NCI-H226 (cell line): ENCODE measurements at places on chromosomes 6 and 20.

DNA sequence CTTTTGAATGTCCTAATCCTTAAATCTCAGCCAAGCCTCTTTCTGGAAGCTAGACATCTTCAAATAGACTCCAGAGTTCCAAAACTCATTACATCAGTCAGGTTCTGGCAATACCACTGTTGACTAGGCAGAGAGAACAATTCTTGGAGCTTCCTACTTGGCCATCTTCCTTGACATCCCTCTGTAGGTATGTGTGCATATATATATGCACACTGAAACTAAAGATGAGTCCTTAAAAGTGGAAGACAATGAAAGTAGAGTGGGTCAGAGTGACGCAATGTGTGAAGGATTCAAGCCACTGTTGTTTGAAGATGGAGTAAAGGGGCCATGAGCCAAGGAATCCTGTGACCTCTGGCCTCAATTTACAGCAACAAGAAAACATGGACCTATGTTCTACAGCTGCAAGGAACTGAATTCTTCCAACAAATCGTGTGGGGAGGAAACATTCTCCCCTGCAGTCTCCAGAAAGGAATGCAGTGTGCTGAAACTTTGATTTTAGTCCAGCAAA is 18.7 kb upstream of the DUSP22 start:
- no peak for DNase-seq

DNA sequence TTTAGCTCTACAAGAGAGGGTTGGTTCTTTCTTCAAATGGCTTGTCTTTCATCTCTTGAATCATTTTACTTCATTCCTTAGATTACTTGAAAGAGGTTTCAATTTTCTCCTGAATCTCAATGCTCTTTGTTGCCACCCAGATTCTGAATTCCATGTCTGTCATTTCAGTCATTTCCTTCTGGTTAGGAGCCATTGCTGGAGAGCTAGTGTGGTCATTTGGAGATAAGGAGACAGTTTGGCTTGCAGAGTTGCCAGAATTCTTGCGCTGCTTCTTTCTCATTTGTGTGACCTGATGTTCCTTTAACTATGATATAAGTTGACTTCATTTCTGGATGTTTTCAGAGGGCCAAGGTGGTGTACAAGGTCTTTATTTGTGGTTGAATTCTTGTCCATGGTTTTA is 157.8 kb downstream of the SLC22A3 start:
- no peak for DNase-seq

DNA sequence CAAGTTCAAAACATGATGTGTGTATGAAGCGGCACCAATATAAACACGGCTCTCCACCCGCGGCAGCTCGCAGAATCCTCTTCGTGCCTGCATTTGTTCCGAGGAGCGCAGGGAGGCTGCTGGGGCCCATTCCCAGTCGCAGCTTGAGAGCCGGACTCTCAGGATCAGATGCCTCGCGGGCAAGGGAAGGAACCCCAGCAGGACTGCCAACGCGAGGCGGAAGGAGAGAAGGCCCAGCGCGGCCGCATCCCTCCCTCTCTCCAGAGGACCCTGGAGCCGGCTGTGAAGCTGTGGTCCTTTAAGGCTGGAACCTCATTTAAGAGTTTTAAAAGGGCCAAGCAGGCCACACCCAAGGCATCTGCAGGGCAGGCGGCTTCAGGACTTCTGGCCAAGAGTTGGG is 44.2 kb upstream of the ZBP1 start:
- no peak for DNase-seq

DNA sequence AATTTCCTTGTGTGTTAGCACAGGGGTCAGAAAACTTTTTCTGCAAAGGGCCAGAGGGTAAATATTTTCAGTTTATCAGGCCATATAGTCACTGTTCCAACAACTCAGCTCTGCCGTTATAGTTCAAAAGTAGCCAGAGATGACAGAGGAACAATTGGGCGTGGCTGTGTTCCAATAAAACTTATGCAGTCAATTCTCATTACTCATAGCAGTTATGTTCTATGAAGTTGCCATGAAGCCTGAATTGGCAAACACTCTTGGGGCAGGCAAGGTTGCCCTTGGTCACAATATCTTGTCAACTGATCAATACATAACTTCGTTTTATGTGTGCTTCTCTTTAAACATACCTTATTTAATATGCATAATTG is 304.2 kb downstream of the TFAP2C start:
- DNase-seq, result no peak

GRCh38 chr6:134466771-134467525 is 149.0 kb upstream of the SGK1 start:
- no peak for DNase-seq

DNA sequence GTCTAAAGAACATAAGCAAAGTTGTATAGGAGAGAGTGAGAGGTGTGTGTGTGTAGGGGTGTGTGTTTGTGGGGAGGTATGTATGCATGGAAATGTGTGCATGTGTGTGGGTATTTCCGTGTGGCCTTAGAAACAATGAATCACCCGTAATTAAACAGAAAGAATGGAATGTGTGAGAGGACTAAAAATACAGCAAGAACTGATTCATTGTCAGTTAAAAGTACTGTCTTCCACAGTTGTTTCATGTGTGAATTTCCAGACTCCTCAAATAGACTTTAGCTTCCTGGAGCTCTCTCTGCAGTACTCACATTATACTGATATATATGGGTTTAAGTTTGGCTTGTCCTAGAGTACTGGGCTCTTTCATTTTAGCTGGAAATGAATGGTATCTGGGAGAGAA is 145.7 kb downstream of the RIMS1 start:
- DNase-seq, result peak; percentile 45

DNA sequence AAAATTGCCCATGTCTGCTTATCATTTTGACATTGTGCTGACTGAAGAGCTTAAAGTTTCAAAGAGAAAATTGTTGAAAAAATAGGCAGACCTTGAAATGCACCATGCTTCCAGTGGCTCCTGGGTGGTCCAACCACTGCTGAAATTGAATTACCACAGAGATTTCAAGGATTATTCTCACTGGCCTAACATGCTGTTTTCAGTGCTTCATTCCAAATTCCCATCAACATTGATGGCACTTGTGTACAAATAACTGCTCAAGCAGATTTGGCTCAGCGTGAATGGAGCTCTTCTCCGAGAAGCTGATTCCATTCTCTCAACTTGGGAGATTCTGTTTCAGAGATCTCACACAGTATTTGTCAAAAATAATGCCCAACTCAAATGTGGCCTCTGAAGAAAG is 75.5 kb downstream of the LAMA4 start:
- DNase-seq, result no peak

GRCh38 chr6:140434761-140435160 is 1060.3 kb upstream of the CITED2 start:
- DNase-seq, result no peak

DNA sequence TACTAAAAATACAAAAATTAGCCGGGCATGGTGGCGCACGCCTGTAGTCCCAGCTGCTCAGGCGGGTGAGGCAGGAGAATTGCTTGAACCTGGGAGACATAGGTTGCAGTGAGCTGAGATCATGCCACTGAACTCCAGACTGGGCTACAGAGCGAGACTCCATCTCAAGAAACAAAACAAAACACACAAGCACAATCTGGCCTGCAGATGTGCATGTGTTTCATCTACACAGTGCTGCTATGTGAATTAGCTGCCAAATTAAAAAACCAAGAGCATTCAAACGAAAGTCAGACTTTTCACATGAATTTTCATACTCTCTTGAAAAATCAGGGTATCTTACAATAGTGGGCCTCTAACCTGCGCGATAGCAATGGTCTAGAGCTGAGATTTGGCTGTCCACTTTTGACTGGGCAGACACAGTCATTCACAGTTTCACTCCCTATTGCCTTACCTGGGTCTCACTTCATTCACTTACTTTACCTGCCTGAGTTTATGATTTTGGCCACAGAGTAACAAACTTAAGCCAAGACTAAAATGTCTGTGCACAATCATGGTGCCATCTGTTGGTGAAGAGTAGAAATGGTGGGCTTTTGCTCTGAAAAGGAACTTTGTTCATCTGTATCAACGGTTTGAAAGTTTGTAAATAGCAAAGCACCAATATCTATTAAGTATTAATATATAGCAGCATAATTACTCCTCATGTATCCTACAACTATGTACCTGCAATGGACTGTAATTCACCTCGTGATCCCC is 138.5 kb upstream of the UST start:
- no peak for DNase-seq

- no peak for DNase-seq
These were observed 55.0 kb downstream of the SOX4 start for GRCh38 chr6:21648475-21649050.

DNA sequence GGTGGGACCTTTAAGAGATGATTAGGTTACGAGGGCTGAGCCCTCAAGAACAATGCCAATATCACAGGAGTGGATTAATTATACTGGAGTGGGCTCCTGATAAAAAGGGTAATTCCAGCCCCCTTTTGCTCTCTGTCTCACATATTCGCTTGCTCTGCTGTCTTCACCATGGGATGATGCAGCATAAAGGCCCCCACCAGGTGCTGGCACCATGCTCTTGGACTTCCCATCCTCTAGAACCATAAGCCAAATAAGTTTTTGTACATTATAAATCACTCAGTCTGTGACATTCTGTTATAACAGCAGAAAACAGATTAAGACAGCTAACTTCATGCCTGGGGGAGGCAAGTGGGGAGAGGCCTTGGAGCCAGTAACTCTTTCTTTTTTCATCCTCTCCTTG is 9.8 kb upstream of the SNRPB start:
- DNase-seq, result no peak

DNA sequence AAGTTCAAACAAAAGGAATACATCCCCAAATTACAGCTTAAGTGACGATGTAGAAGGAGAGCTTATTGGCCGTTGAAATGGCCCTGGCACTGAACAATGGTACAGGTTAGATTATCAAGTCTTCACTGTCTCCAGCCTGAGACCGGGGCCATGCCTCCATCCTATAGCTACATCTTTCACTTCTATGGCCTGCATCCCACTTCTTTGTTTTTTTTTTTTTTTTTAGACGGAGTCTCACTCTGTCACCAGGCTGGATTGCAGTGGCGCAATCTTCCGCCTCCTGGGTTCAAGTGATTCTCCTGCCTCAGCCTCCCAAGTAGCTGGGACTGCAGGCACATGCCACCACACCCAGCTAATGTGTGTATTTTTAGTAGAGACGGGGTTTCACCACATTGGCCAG is 464.6 kb downstream of the CDH26 start:
- DNase-seq, result no peak

DNA sequence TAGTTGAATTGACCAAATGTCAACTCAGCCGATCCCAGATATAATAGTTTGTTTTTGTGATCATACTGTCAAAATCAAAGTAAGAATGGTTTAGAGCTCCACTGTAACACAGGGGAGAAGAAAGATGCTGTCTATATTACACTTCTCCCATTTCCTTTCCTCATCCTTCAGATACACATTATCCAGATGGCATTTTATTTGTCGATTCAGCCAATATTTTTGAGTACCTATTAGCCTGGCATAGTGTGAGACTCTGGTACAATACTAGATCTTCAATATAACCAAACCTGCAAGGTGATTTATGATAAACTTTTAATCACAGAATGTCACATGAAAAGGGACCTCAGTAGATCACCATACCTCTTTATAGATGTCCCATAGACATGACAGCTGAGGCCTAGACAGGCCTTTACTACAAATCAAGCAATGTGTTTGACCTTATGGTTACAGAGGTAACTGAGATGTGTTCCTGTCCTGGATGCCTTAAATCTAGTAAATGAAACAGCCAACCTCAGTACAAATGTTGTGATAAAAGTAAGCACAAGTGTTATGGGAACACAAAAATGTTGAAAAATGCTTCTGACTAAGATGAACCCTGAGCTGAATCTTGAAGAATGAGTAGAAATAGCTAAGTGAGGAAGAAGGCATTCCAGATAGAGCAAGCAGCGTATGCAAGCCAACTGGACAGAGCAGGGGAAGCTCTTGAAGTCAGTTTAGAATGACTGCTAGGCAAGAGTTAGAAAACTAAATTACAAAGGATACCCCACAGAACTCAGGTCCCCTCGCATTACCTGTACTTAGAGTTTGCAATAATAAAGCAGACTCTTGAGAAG is 1.9 kb downstream of the FBXO9 start:
- no peak for DNase-seq

GRCh38 chr6:107712665-107713551 is 111.2 kb downstream of the SCML4 start:
- no peak for DNase-seq

DNA sequence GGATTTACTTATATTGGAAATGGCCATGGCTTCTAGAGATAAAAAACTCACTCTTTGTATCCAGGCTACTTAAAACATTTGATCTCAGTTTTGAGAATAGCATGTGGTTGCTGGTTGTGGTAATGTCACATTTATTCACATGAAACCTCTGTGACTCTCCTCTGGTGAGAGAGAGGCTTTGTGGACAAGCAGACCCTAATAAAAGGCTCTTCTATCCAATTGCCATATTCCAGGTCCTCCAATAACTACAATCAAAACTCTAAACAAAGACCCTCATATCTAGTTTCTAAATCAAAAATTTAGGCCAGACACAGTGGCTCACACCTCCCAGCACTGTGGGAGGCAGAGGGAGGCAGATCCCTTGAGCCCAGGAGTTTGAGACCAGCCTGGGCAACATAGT is 176.3 kb upstream of the LAMP5 start:
- no peak for DNase-seq

DNA sequence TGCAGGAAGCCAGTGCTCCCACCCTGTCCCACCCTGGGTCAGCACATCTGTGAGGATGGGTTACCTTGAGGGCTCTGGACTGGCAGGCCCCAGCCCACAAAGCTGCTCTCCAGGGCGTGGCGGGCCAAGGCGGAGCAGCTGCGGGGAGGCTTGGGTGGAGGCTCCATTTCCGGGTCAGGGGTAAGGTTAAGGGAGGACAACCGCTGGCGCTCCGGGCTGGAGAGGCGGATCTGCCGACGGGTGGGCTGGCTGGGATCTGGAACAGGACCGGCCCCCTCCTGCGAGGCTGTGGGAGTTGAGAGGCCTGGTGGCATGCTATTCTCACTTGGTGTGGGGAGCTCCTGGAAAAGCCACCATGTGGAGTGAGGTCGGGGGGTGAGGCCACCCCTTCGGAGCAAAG is 5.5 kb downstream of the SMPD2 start:
- no peak for DNase-seq

GRCh38 chr20:38132156-38132909 is 32.7 kb downstream of the TGM2 start:
- no peak for DNase-seq

- DNase-seq, result no peak
These were observed 7.1 kb upstream of the TCP11 start for GRCh38 chr6:35148167-35148741.

DNA sequence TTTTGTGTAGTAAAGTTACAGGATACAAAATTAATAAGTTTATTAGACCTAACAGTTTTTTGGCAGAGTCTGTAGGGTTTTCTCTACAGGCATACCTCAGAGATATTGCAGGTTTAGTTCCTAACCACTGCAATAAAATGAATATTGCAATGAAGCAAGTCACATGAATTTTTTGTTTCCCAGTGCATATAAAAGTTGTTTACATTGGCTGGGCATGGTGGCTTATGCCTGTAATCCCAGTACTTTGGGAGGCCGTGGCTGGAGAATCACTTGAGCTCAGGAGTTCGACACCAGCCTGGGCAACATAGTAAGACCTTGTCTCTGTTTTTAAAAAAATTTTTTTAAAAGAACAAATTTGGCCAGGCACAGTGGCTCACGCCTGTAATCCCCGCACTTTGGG is 16.0 kb downstream of the C6orf52 start:
- no peak for DNase-seq
